Activated CD4-positive, alpha-beta T cell treated with anti-CD3 and anti-CD28 coated beads, Interleukin-2, amount 50 U/mL, for 16 hours (primary cell): ENCODE measurements at places on chromosomes 3 and 15.

DNA sequence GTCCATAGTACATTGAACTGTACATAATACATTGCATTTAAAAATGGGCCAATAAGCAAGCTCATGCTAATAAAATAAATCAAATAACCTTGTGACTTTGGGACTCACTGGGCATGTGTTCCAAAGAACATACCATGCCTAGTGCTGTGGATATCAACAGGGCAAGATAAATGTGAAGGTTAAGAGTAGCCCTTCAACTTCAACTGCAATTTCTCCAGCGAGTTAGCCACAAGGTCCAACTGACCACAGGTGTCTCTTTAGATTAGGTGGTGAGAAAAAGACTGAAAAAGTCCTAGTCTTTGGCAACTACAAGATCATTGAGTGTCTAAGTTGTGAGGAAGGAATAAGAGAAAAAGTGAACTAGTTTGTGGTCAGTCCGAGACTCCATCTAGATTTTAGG lies 78.3 kb upstream of the ATP11B start:
- DNase-seq: no peak

DNA sequence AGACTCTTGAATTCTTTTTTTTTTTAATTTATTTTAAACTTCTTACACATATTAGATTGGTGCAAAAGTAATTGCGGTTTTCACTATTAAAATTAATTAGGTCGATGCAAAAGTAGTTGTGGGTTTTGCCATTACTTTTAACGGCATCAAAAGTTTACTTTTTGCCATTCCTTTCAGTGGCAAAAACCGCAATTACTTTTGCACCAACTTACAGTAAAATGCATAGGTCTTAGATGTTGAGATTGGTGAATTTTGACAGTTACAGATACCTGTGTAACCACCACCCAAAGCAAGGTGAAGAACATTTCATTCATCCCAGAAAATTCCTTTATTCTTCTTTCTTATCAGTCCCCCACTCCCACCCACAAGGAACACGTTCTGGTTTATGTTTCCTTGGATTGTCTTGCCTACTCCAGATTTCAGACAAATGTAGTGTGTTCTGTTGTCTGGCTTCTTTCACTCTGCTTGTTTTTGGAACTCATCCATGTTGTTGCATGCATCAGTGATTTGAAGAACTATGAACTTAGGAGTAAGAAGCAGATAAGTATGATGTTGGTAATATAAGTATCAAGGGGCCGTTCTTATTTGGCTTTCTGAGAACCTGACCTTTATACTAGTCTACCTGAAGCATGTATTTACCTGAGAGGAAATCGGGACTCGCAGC lies 198.4 kb upstream of the UBE2E1 start:
- no peak for DNase-seq

DNA sequence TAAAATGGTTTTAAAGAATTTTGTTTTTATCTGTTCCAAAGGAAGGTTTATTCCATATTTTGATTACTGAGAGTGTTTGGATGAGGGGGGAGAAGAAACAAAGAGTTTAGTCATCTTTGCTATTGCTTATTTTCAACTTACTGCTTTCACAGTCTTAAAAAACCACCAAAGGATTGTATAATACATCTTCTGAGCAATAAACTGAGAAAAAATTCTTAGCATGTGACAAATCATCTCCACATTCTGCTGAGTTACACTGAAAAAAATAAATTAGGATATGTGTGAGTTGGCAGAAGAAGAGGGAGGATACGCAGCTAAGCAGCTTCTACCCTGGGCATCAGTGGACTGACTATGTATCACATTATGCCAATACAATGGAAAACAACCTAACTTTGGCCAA lies 23.2 kb upstream of the ACTC1 start:
- DNase-seq: no peak

DNA sequence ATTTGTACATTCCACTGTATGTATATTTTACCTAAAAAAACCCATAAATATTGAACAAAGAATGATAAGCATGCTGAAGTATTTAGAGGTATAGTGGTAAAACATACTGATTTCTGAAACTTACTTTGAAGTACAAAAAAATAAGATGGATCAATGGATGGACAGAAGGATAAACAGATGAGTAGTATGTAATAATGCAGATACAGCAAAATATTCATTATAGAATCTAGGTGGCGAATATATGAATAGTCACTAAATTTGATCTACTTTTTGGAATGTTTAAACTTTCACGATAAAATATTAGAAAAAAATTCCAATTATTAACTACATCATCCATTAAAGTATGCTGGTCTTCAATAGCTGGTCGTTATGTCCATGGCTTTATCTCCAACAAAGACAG lies 51.9 kb upstream of the GNB4 start:
- no peak for DNase-seq

- no peak for DNase-seq
Measured at GRCh38 chr3:148646126-148646665, 51.5 kb upstream of the AGTR1 start.

GRCh38 chr15:69000725-69001503 lies 13.6 kb upstream of the NOX5 start:
- no peak for DNase-seq

- no peak for DNase-seq
Measured at GRCh38 chr15:31300208-31300661, 26.4 kb upstream of the KLF13 start.

GRCh38 chr3:45631486-45631885 lies 36.9 kb downstream of the LIMD1 start:
- no peak for DNase-seq

- peak; percentile 20 for DNase-seq
Measured at GRCh38 chr15:100821327-100821726, 58.3 kb upstream of the ALDH1A3 start.

DNA sequence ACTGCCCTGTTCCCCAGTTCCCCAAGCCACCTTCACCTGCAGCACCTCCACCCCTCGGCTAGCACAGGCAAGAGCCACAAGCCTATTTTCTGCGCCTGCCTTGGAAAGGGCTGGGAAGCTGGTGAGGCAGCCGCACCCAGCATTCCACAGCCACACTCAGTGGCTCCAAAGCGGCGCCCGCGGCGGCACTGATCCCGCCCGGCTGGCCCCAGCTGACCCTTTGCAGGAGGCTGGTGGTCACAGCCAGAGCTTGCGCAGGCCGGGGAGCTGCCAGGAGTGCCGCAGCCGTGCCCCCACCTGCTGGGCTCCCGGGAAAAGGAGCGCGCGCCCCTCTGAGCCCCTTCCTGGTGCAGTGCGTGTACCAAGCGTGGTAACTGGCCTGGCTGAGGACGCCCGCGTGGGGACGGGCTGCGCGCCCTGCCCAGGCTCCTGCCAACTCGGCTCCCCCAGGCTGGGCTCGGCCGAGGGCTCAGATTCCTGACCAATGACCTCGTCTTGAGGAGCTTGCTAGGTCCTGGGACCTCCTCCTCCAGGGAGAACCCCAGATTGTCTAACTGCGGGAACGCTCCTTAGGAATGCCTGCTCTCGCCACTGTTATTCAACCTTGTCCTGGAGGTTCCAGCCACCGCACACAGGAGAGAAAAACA lies 13.3 kb downstream of the GRAMD2A start:
- DNase-seq: no peak

- DNase-seq: no peak
Measured at GRCh38 chr3:101823525-101823924, 25.8 kb upstream of the NFKBIZ start.

DNA sequence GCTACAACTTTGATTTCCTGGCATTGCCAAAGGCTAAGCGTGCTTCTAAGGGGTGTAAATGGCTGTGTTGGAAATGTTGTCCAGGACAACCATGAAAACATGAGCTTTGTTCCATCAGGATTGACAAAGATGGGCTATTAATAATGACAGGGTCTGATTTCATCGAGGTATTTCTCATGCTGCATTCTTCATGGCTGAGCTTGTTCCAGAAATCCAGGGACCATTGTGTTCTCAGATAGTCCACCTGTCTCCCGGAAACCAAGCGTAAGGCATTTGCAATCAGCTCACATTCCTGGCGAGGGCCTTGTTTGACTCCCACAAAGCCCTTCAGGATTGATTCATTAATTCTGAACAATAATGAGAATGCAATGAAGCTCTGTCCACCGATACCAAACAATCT lies 111.3 kb downstream of the CD47 start:
- DNase-seq: no peak

- DNase-seq: no peak
Measured at GRCh38 chr3:16151109-16151508, 23.4 kb upstream of the GALNT15 start.

DNA sequence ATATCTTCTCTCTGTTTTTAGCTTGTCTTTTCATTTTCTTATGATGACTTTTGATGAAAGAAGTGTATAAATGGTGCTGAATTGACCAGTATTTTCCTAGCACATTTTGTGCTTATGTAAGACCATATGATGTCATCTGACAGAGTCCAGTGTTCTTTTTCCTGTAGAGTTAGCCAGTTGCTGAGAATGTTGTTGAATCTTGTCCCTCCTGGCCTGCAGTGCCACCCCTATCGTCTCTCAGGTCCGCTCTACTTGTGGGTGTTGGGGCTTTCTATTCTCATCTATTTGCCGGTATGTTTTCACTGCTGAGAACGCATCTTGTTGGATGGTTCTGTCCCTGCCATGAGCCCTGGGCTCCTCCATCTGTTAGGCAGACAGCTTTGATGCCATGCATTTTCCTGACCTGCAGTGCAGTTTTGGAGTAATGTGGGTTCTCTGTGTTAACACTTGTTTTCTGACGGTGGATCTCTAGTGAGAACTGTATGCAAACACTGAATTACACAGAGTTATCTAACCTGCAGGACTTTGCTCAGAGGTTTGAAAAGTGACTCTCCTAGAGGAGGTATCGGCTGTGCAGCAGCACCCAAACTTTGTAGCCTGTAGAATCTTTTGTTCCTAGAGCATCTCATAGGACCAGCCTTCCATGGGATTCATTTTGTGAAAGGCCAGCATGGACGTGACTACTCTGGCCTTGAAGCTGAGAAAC lies 44.6 kb downstream of the SLC6A20 start:
- DNase-seq: no peak

- peak; percentile 60 for DNase-seq
Measured at GRCh38 chr15:63372018-63372705, 9.5 kb downstream of the CA12 start.

DNA sequence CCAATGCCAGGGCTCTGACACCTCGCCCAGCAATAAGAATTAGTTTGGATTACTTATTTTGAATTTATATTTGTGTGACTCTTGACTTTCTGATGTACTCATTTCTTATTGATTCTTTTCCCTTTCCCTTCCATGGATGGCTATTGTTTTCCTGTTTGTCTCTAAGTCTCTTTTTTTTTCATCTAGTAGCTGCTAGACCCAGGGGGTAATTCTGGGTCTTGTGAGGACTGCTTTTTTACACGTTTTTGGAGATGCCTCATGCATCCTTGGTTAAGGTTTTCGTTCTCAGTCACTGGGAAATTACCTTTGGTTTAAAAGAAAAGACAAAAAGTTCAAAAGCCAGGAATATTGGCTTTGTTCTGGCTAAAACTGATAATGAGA lies 70.2 kb upstream of the STRIT1 start:
- DNase-seq: no peak

GRCh38 chr15:66931768-66932633 lies 133.4 kb upstream of the SMAD3 start:
- no peak for DNase-seq

GRCh38 chr3:189123595-189124387 lies 48.0 kb upstream of the TPRG1 start:
- DNase-seq: no peak

- no peak for DNase-seq
Measured at GRCh38 chr3:47134311-47134710, 29.6 kb downstream of the SETD2 start.

- DNase-seq: no peak
Measured at GRCh38 chr15:96457841-96458240, 127.3 kb downstream of the NR2F2 start.

DNA sequence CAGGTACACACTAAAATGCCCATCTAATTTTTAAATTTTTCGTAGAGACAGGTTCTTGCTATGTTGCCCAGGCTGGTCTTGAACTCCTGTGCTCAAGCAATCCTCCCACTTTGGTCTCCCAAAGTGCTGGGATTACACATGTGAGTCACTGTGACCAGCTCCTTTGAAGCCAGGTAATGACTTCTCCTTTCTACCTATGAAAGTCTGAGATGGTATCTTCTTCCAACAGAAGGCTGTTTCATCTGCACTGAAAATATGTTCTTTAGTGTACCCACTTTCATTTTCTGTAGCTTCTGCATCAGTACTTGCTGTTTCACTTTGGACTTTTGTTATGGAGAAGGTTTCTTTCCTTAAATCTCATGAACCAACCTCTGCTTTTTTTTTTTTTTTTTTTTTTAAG lies 8.8 kb downstream of the OIP5 start:
- DNase-seq: peak; percentile 18

- DNase-seq: no peak
Measured at GRCh38 chr3:152073267-152073666, 195.5 kb upstream of the MBNL1 start.

DNA sequence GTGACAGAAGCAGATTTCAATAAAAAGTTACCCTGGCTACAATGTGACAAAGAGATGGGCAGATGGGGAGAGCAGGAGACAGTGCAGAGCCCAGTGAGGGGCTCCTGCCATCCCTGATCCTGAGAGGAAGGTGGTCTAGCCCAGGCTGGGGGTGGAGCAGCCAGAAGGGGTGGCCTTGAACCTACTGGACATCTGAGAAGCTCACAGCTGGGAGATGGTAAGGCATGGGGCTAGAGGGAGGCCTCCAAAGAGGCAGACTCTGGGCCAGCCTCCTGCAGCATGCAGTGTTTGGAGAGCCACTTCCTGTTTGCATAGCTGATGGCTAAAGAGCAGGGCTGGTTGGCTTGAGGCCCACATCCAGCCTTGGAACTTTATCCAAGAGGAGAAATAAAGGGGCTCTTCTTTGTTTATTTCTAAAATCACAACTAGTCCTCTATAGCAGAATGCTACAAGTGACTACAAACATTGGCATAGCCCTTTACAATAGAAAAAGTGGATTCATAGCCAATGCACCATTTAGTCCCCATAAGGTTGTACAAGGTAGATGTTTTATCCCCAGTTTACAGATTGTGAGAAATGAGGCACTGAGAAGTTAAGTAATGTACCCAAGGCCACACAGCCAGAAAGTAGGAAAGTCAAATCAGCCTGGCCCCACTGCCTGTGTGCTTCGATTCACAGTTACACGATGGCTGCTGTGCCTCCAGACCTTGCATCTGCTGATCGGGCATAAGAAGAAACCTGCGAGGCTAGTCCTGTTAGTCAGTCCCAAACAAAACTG lies 4.6 kb downstream of the EFCC1 start:
- no peak for DNase-seq

DNA sequence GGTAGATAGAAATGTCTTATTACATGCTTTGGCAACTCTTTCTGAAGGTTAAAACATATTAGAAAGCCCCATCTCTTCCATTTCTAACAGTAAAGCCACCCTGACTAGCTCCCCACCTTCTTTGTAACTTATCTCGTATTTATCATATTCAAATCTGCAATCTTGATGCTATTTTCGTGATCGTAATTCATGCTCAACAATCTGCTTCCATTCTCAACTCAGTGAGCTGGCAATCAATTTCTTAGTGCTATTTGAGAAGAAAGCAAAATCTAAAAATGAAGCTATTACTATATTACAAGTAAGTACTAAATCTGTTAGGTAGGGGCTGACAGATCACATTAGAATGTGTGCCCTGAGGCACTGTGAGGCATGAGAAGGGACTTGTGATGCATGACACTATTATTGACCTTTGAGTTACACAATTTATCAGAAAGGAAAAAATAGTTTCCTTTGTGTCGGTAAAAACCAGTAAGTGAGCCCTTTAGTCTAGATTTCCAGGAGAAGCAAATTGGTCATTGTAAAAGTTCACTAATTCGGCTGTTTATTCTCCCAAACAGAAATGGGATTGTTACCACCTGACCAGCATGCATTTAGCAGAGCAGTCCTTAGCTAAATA lies 379.7 kb upstream of the CNTN6 start:
- no peak for DNase-seq

GRCh38 chr3:174051191-174051590 lies 653.6 kb downstream of the NLGN1 start:
- no peak for DNase-seq

GRCh38 chr3:57709031-57709430 lies 16.2 kb upstream of the DENND6A start:
- DNase-seq: no peak
